Activated T-cell treated with anti-CD3 and anti-CD28 coated beads for 4 hours (primary cell): ENCODE measurements at places on chromosomes 3 and 15.

GRCh38 chr15:29734917-29735572 lies 87.2 kb downstream of the TJP1 start:
- no peak for DNase-seq

DNA sequence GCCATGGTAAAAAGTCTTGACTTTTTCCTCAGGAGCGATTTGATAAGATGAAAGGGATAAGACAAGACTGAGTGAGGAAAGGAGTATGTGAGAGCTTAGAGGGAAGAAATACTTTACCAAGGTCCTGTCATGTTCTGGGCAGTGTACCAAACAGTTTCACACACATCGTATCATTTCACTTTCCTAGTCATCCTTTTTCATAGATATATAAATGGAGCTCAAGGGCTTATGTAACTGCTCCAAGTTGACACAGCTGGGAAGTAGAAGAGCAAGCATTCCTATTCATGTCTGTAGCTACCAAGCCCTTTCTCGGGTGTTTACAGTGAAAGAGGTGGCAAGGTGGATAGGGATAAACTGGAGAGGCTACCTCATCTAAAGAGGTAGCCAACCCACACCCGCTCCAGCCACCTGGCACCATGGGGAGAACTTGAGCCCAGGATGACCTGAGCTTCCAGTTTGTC lies 57.4 kb downstream of the MRPS25 start:
- no peak for DNase-seq

- DNase-seq, result no peak
Observed at GRCh38 chr3:65706776-65707568, 331.7 kb downstream of the MAGI1 start.

GRCh38 chr3:129829640-129830039 lies 63.9 kb downstream of the TMCC1 start:
- DNase-seq, result no peak

DNA sequence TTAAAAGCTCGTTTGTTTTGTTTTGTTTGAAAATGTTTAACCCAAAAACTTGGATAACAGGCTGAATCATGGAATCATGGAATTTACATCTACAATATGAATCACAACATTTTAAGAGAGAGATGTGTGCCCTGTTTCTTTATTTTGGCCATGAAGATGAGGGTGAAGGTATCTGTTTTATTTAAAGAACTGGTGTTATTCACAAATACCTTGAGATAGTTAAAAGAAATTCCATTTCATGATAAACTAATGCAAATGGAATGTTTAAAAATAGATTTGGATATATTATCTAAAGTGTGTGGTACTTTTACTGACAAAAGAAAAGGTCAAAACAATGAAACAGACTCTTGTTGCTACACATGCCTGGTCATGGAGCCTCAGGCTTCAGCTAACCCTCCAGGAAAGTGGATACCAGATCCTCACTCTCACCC lies 486.0 kb upstream of the CFAP20DC start:
- DNase-seq, result no peak

DNA sequence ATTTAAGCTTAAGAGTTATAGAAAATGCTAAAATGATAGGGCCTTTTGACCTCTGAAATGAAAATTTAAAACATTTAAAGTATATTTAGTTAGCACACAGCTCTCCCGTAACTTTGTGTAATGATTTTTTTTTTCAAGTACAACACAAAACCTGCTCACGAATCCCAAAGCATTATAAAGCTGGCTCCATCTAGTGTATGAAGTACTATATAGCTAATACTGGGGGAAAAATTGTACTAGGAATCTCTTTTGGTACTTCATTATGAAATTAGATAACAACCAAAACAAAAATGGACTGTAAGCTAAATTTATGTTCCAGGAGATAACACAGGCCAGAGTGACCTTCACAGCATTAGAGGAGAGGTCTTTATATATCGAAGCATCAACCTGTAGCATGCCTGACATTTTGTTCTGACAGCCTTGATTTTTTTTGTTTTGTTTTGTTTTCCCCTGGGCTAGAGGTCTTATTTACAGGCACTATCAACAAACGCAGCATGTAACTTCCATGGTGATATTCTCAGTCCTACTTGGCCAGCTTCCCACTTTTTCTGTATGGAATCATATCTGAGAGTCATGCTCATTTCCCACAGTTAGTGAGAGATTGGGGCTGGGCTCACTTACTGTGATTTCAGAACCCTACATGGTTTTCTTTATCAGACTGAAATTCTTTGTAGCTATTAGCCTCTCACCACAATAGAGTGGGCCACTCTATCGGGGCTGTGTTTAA lies 116.3 kb downstream of the MITF start:
- DNase-seq, result no peak

GRCh38 chr15:31371520-31372240 lies 45.0 kb downstream of the KLF13 start:
- DNase-seq, result no peak

- DNase-seq, result no peak
Observed at GRCh38 chr3:28646435-28646834, 297.8 kb upstream of the AZI2 start.

GRCh38 chr15:93488296-93488713 lies 399.3 kb upstream of the RGMA start:
- no peak for DNase-seq

- no peak for DNase-seq
Observed at GRCh38 chr3:147394884-147395225, 11.5 kb downstream of the ZIC4 start.

DNA sequence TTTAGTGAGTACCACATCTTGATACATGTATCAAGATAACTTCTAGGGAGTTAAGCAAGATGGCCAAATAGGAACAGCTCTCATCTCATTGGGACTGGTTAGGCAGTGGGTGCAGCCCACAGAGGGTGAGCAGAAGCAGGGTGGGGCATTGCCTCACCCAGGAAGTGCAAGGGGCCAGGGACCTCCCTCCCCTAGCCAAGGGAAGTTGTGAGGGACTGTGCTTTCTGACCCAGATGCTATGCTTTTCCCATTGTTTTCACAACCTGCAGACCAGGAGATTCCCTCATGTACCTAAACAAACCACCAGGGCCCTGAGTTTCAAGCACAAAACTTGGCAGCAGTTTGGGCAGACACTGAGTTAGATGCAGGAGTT lies 665.0 kb upstream of the CBLB start:
- DNase-seq, result no peak

GRCh38 chr15:89068325-89068784 lies 19.9 kb upstream of the ABHD2 start:
- DNase-seq, result no peak
